Activated CD4-positive, CD25-positive, alpha-beta regulatory T cell (primary cell): ENCODE measurements at places on chromosomes 16 and 17.

DNA sequence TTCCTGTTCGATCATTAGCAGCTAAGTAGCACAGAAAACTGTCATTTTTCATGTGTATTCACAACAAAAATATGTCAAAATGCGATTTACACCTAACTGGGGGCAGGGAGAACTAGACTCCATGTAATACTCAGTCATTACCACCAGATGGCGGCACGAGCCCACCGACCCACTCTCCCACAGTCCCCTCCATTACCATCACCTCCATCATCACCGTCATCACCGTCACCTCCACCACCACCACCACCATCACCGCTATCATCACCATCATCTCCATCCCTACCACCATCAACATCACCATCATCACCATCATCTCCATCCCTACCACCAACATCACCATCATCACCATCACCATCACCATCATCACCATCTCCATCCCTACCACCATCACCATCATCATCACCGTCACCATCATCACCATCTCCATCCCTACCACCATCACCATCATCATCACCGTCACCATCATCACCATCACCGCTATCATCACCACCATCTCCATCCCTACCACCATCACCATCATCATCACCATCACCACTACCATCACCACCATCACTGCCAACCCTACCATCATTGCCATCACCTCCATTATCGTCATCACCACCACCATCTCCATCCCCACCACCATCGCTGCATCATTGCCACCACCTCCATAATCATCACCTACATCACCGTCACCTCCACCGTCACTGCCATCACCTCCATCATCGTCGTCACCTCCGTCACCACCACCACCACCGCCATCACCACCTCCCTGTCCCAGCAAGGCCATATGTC, 14.4 kb downstream of the NDUFAF8 start:
- DNase-seq: peak; percentile 26

DNA sequence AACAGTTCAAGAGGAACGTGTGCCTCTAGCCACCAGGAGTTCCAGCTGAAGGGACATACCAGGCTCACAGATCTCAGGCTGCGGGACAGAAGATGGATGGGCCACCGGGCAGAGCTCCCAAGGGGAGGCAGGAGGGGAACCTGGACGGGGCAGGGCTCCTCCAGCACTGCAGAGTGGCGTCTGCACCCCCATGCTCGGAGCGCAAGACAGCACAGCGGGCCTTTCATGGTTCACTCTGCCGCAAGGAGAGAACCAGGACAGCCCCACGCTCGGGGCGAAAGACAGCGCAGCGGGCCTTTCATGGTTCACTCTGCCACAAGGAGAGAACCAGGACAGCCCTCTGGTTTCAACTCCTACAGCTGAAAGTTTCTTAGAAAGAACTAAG, 20.6 kb downstream of the SLC38A10 start:
- DNase-seq: no peak

GRCh38 chr16:67430977-67431774, at the start of gene HSD11B2:
Gene HSD11B2 (plus strand): TSS chr16:67431121. CDS start chr16:67431249, 128 bp downstream.
- DNase-seq: no peak

DNA sequence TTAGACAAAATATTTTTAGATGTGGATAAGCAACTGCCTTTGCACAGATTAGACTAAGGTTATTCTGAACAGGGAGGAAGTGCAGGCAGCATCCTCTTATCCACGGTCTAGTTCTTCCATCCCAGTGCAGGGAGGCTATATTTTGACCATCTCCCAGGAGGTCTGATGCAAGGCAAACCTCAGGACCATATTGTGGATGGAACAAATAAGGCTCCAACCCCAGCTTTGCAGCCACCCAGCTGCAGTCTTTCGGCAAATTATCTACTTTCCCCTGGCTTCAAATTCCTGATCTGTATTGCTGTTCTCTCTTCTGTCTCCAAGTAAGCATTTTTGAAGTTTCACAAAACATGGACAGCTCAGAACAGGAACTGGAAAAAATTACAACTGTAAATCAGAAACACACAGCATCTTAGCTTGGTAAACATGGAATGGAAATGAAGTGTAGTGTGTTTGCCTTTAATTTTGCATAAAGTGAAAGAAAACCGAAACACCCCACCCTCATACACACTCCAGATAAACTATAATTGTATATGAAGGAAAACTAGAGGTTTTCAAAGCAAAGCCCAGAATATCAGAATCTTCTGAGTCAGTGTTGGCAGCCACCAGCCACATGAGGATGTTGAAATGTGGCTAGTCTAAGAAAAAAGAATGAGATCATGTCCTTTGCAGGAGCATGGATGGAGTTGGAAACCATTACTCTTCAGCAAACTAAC, 33.5 kb upstream of the MON1B start:
- DNase-seq: no peak

- DNase-seq: no peak
Measured at GRCh38 chr17:37888881-37889280, 35.3 kb upstream of the TBC1D3K start.

DNA sequence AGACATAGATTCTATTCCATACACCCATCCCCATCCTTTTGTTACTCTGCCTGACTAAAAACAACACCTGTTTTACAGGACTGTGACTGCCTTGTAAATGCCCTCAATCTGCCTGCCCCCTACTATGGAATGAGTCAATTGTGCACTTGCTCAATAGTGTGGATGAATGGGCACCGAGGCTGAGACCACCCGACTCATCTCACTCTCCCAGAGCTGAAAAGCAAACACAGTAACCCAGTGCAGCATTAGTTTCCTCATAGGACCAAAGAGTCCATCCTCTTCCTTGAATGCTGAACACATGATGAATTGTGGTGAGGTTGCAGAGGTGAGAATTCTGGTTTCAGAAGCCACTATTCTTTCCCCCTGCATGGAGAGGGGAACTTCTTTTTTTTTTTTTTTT, 233.7 kb downstream of the ZFHX3 start:
- no peak for DNase-seq
